ENCODE measurements at places on chromosomes 4 and X. TPM values are rescaled to one million over a fixed set of nuclear protein-coding genes. Genes with fewer than 3 reads are reported as not detected.

TMA16 gene
- 12.0 TPM for polyA plus RNA-seq

GRCh38 chr4:127084666-127085065, 548.1 kb upstream of the INTU start:
- no peak for DNase-seq

GRCh38 chrX:64850371-64851082, 125.7 kb downstream of the ZC4H2 start:
- no peak for DNase-seq

GRCh38 chrX:119523664-119524184, 41.5 kb downstream of the STEEP1 start:
- DNase-seq: no peak

AR gene
- 13.9 TPM for polyA plus RNA-seq

MAP3K15 gene
- polyA plus RNA-seq: 0.07 TPM

DNA sequence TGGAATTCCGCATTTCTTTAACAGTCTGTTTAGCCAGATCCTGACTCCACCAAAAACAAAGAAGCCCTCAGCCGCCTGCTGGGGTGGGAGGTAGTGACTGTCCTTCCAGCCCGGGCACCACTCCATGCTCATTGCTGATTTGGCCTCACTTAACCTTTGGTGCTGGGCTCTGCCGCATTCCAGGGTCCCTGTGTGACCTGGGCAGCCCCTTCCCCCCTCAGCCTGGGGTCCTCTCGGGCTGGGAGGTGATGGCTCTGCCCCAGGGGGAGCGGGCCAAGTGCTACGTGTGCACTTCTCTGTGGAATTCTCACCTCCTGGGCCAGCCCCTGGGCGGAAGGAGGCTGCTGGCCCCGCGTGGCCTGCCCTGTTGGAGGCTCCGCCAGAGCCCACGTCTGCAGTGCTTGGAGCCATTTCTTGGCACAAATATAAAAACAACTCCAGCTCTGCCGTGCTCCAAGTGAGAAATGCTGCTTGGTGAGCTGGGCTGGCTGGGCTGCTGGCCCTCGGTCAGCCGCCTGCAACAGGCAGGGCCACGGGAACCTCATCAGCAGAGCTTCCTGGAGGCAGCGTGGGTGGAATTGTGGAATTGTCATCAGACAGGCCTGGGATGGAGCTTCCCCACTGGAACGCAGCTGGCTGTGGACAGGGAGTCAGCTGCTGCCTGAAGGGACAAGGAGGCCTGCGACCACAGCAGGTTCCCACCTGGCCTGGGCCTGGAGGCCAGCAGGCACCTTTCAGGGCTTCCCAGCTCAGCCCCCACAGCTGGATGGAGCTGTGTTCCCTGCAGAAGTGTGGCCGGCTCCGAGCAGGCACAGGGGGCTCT, 66.0 kb downstream of the TRMT44 start:
- peak; percentile 78 for DNase-seq

SPARCL1 gene
- polyA plus RNA-seq: not detected

DNA sequence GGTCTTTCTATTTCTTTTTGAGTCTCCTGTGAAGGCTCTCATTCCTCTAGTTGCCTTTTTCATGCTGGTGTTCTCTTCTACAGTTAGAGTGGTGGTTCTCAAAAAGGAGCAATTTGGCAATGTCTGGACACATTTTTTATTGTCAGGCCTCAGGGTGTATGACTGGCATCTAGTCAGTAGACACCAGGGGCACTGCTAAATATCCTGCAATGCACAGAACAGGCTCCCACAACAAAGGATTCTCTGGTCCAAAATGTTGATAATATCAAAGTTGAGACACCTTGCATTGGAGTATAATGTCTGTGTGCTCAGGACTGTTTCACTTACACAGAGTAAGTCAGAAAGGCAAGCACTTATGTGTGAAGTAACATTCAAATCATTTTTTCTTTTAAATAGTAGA, 1360.7 kb downstream of the ADGRL3 start:
- no peak for DNase-seq

SYTL5 gene
- 0.48 TPM for polyA plus RNA-seq

UGT2B11 gene
- polyA plus RNA-seq: not detected

SHISA3 gene
- polyA plus RNA-seq: 0.07 TPM

Measured in BJ (cell line).